ENCODE measurements at places on chromosomes 12 and 14. TPM values are rescaled to one million over a fixed set of nuclear protein-coding genes. Genes with fewer than 3 reads are reported as not detected.

EFCAB11 gene
- 3.3 TPM for total RNA-seq

TMEM63C gene
- 2.9 TPM for total RNA-seq

GALNT16 gene
- 101 TPM for total RNA-seq

WNT5B gene
- 3.2 TPM for total RNA-seq

OAS2 gene
- 3.7 TPM for total RNA-seq

LPCAT3 gene
- 48.7 TPM for total RNA-seq

WSCD2 gene
- 0.97 TPM for total RNA-seq

GZMB gene
- 1.3 TPM for total RNA-seq

NANOG gene
- total RNA-seq: not detected

SLC25A29 gene
- 17.6 TPM for total RNA-seq

MEG3 gene
- 24.7 TPM for total RNA-seq

ABHD12B gene
- total RNA-seq: not detected

TAMALIN gene
- total RNA-seq: 19.8 TPM

COX8C gene
- total RNA-seq: 0.94 TPM

TTC6 gene
- total RNA-seq: not detected

ANGEL1 gene
- 8.7 TPM for total RNA-seq

GPATCH2L gene
- total RNA-seq: 20.4 TPM
